Fibroblast of lung (primary cell): ENCODE measurements at places on chromosomes 11 and 22. TPM values are rescaled to one million over a fixed set of nuclear protein-coding genes. Genes with fewer than 3 reads are reported as not detected.

CASP1 gene
- 82.2 and 115 TPM in 2 replicates for total RNA-seq

DNAJB7 gene
- total RNA-seq, result not detected in 2 replicates

OR4S2 gene
- total RNA-seq, result not detected in 2 replicates

FGF19 gene
- not detected in 2 replicates for total RNA-seq

OR51B5 gene
- total RNA-seq, result 0.17 and 0.26 TPM in 2 replicates

BDNF gene
- 6.4 and 16.7 TPM in 2 replicates for total RNA-seq

OR6T1 gene
- not detected in 2 replicates for total RNA-seq

SCGB2A2 gene
- total RNA-seq, result not detected in 2 replicates

SPDYC gene
- total RNA-seq, result not detected in 2 replicates

AGBL2 gene
- 2.1 and 2.3 TPM in 2 replicates for total RNA-seq
